Camera-type eye (tissue), 1 donor: ENCODE measurements at places on chromosomes 6 and 20. TPM values are rescaled to one million over a fixed set of nuclear protein-coding genes. Genes with fewer than 3 reads are reported as not detected.

Gene ANGPT4
- 0.60 TPM for total RNA-seq

Gene BHLHE23
- 4.7 TPM for total RNA-seq

Gene LKAAEAR1
- 0.82 TPM for total RNA-seq

Gene FAM184A
- 29.1 TPM for total RNA-seq

Gene SNHG17
- 15.2 TPM for total RNA-seq

Gene SH3BGRL2
- total RNA-seq, result 71.2 TPM

Gene SLA2
- total RNA-seq, result 0.38 TPM

Gene SNAP91
- 68.5 TPM for total RNA-seq

Gene ZNF334
- total RNA-seq, result 34.7 TPM
